GM12865 (cell line): ENCODE measurements at places on chromosomes 6 and 20.

GRCh38 chr6:144843701-144844100 is 558.6 kb downstream of the UTRN start:
- no peak for DNase-seq

- peak; percentile 35 for DNase-seq
Measured at GRCh38 chr20:10550204-10551118, 115.4 kb downstream of the SLX4IP start.

- no peak for DNase-seq
Measured at GRCh38 chr6:135525594-135525993, 28.1 kb upstream of the AHI1 start.

GRCh38 chr6:74756923-74757322 is 448.9 kb downstream of the COL12A1 start:
- DNase-seq: no peak

- DNase-seq: no peak
Measured at GRCh38 chr20:35303382-35303734, 11.1 kb upstream of the FAM83C start.

DNA sequence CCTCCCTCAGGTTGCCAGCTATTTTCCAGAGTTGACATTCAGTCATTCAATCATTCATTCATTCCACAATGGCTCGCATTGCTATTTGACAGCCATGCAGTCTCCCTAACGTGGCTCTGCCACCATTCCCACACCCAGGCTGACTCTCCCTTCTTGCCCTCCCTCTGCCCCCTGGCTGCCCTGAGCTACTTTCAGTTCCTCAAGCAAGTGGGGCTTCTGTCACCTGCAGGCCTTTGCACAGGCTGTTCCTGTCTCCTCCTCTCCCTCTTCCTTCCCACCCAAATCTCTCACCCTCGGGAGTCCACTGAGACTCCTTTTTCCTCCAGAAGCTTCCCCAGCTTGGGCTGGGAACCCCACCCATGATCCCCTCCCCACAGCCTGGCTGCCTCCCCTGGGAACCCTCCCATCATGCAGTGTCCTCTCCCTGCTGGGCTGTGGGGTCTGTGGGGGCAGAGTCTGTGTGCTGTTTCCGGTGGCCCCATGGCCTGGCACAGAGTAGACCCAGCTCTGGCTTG is 2.6 kb downstream of the PACSIN1 start:
- DNase-seq: peak; percentile 52

DNA sequence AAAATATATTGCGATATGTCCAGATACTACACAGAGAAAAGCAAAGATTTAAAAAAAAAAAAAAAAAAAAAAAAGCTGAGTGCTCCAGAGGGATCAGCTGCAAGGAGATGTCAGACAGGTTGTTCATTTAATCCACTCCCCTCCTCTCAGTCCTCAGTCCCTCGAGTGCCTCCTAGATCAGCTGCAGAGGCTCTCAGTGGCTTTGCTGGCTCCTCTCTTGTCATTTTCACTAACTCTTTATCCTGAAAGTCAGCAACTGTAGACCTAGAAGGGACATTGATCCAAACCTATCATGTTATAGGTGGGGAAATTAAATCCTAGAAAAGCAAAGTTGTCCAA is 61.6 kb downstream of the KIAA0319 start:
- DNase-seq: no peak

DNA sequence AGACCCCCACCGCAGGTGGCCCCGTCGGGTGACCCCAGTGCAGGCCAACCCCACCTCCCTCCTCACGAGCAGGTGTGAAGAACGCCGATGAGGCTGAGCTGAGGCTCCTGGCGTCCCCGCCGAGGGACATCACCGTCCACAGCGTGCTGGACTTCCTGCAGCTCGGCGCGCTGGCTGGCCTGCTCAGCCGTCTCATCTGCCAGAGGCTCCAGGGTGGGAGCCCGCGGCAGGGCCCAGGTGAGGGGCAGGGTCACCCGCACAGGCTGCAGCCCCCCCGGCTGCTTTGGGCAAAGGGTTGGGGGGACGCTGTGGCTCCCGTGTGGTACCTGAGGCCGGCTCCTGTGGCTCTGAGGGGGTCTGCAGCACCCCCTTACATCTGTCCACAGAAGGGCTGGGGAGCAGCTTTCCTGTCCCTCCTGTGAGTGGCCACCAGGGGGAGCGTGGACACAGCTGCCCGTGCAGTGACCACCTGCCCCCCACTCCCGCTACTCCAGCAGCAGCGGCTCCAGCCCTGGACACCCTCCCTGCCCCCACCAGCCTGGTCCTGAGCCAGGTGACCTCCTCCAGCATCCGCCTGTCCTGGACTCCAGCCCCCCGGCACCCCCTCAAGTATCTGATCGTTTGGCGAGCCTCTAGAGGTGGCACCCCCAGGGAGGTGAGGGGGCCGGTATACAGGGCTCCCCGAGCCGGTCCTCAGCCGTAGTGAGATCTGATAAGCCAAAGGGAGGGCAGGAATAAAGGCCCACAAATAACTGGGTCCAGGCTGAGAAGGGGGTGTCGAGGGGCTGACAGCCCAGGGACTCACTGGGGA is 16.5 kb downstream of the COL20A1 start:
- peak; percentile 21 for DNase-seq
